Activated naive CD4-positive, alpha-beta T cell treated with anti-CD3 and anti-CD28 coated beads for 36 hours (primary cell): ENCODE measurements at places on chromosomes 5 and 9. TPM values are rescaled to one million over a fixed set of nuclear protein-coding genes. Genes with fewer than 3 reads are reported as not detected.
A peak's percentile ranks its signal among the peaks of the same experiment; 100 is the strongest.

ARAP3 gene
- 1.2 TPM for total RNA-seq

CAVIN4 gene
- total RNA-seq, result not detected

SLC4A9 gene
- total RNA-seq, result 0.07 TPM

PCDHA4 gene
- not detected for total RNA-seq

FREM1 gene
- total RNA-seq, result not detected

DNA sequence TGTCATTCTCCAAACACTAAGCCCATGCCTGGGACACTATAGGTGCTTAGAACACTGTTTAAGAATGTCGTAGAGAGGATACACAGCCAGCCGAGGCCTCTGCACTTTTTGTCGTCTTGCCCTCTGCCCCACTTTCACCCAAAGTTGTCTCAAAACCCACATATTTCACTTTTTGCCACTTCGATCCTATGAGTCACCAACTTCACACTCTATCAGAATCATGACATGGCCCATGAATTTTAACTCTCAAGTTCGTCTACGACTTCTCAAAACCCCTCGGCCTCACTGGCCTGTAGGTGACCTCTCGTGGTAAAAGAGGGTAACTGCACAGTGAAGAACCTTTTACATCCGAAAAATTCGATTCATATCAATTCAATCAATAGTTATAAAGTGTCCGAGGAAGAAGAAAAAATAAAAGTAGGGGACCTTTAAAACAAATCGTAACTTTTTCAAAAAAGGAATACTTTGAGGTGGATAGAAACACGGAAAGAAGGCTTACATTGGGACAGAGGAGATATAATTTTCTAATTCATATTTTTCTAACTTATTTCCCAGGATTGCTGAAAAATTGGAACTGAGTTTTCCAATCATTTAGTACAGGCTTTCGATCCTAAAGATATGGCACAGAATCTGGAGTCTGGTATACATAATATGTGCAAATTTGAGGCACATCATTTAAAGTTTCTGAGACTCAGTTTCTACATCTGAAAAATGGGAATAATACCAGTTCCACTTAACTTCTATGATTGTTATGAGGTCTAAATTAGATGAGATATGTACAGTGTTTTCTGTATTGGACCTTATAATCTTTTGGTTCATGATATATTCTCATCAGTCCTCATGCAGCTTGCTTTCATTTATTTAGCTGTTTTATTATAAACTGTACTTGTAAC is 122.6 kb downstream of the APBA1 start:
- no peak overlapping the region for H3K27ac ChIP-seq
- no peak overlapping the region for H3K4me3 ChIP-seq
- H3K36me3 ChIP-seq, result no peaks in the 10 kb centered on the region
- peaks cover 18% of the 10 kb centered on the region for H3K27me3 ChIP-seq
- H3K4me1 ChIP-seq, result no peaks in the 10 kb centered on the region

GRCh38 chr5:40030661-40031060 is 605.9 kb upstream of the DAB2 start:
- H3K36me3 ChIP-seq, result no peaks in the 10 kb centered on the region
- peaks cover 10% of the 10 kb centered on the region for H3K4me1 ChIP-seq
- no peak overlapping the region for H3K27ac ChIP-seq
- H3K4me3 ChIP-seq, result no peak overlapping the region
- no peak for DNase-seq

DNA sequence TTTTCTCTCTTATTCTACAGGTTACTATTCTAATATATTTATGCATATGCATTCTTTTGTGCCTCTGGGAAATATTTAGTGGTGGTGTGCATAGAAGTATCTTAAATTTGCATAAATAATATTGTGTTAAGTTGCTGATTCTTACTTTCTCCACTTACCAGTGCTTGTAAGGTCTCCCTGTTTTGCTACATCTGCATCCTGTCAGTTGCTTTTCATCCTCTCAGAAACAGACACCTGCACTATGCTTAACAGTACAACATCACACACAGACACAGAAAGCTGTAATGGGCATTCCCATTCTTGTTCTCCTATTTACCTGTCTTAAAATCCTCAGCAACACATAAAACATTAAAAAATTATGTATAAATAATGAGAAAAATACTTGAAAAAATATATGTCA is 713.3 kb upstream of the RGMB start:
- H3K27me3 ChIP-seq, result peaks cover 5% of the 10 kb centered on the region
- H3K27ac ChIP-seq, result no peak overlapping the region
- H3K4me3 ChIP-seq, result no peak overlapping the region
- DNase-seq, result no peak

GRCh38 chr9:77838986-77839385 is 190.9 kb upstream of the GNA14 start:
- H3K4me3 ChIP-seq, result no peak overlapping the region
- no peaks in the 10 kb centered on the region for H3K27me3 ChIP-seq
- no peak overlapping the region for H3K27ac ChIP-seq

GRCh38 chr9:94649100-94649819 is 9.9 kb upstream of the FBP1 start:
- H3K27ac ChIP-seq, result no peak overlapping the region
- H3K4me1 ChIP-seq, result no peaks in the 10 kb centered on the region
- DNase-seq, result no peak
- H3K27me3 ChIP-seq, result no peaks in the 10 kb centered on the region
- no peaks in the 10 kb centered on the region for H3K36me3 ChIP-seq

DNA sequence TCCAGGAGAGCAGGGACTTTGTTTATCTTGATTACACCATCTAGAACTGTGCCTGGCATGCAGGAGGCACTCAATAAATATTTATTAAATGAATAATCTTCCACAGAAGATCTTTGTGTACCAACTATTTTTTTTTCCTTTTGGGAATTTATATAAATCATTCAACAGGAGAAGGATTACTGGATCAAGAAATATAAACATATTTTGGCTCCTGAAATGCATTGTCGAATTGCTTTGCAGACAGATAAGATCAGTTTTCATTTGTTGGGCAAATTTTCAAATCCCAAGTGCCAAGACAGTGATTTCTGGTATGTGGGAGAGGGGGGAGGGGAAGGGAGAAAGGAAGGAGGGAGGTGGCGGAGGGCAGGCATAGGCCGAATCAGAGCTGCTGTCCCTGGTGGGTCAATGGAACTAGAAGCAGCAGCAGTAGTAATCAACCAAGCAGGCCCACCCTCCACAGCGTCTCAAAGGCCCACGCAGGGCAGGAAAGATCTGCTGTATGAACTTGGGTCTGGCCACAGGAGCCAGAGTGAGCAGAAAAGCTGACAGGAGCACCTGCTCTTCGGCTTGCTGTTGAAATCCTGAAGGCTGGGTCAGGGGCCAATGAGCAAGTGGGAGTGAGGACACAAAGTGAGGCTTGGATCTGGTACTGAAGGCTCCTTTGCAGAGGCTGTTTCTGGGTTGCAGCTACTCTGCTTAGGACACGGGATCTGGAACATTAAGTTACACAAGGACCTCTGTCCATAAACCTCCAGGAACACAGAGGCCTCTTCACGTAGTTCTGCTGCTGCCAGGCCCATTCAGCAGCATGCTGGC is 15.8 kb upstream of the TRAF1 start:
- peaks cover 4% of the 10 kb centered on the region for H3K4me1 ChIP-seq
- no peaks in the 10 kb centered on the region for H3K36me3 ChIP-seq
- no peak for DNase-seq
- no peaks in the 10 kb centered on the region for H3K27me3 ChIP-seq
- H3K4me3 ChIP-seq, result no peak overlapping the region

- H3K27ac ChIP-seq, result no peak overlapping the region
- no peak overlapping the region for H3K4me3 ChIP-seq
- H3K36me3 ChIP-seq, result no peaks in the 10 kb centered on the region
- no peaks in the 10 kb centered on the region for H3K4me1 ChIP-seq
- no peaks in the 10 kb centered on the region for H3K27me3 ChIP-seq
Observed at GRCh38 chr5:67259548-67260215, 63.1 kb upstream of the CD180 start.

GRCh38 chr5:80230269-80230992 is 25.4 kb downstream of the SERINC5 start:
- DNase-seq, result no peak
- H3K4me1 ChIP-seq, result peaks cover 79% of the 10 kb centered on the region
- no peaks in the 10 kb centered on the region for H3K27me3 ChIP-seq
- no peak overlapping the region for H3K4me3 ChIP-seq
- peak overlapping the region; percentile 28 for H3K27ac ChIP-seq
